ENCODE measurements at places on chromosomes 7 and 10. TPM values are rescaled to one million over a fixed set of nuclear protein-coding genes. Genes with fewer than 3 reads are reported as not detected.
A peak's percentile ranks its signal among the peaks of the same experiment; 100 is the strongest.

NPSR1 gene
- total RNA-seq = not detected

FGFBP3 gene
- total RNA-seq = 2.4 TPM

PLXNA4 gene
- 4.8 TPM for total RNA-seq

CHRM2 gene
- 7.5 TPM for total RNA-seq

TAC1 gene
- total RNA-seq = 0.48 TPM

COL17A1 gene
- 7.5 TPM for total RNA-seq

ANKRD61 gene
- not detected for total RNA-seq

NACAD gene
- 1.4 TPM for total RNA-seq

CRYGN gene
- not detected for total RNA-seq

PNLIPRP2 gene
- 21.1 TPM for total RNA-seq

HOXA5 gene
- total RNA-seq = 0.70 TPM

TMEM229A gene
- total RNA-seq = 0.17 TPM

BUB3 gene
- total RNA-seq = 113 TPM

GRCh38 chr7:14905764-14906163 is 3.2 kb upstream of the DGKB start:
- no peak for DNase-seq

- peak; percentile 26 for DNase-seq
Observed at GRCh38 chr7:120404042-120404441, 131.1 kb downstream of the KCND2 start.

DNA sequence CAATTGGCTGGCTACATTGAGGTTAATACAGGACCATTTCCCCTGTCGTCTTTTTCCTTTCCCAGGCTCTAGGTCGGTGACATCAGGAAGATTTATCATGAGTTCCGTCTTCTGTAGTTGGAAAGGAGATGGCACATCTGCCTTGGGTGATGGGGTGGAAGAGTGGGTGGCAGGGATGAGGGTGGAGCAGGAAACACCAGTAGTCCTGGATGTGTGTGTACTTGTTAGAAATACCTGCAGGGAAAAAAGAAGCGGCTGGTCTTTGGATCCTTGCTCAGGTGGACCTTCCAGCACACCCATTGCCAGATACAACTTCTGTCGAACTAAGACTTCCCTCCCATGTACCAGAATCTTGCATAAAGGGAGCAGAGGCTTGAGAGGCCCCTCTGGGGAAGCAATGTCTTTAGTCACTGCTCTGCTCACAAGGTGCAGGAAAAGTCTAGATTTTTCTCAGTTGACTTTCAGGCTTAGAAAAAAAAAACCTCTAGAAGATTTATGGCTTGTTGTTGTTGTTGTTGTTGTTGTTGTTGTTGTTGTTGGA is 516.8 kb upstream of the GALNT17 start:
- DNase-seq = no peak

DNA sequence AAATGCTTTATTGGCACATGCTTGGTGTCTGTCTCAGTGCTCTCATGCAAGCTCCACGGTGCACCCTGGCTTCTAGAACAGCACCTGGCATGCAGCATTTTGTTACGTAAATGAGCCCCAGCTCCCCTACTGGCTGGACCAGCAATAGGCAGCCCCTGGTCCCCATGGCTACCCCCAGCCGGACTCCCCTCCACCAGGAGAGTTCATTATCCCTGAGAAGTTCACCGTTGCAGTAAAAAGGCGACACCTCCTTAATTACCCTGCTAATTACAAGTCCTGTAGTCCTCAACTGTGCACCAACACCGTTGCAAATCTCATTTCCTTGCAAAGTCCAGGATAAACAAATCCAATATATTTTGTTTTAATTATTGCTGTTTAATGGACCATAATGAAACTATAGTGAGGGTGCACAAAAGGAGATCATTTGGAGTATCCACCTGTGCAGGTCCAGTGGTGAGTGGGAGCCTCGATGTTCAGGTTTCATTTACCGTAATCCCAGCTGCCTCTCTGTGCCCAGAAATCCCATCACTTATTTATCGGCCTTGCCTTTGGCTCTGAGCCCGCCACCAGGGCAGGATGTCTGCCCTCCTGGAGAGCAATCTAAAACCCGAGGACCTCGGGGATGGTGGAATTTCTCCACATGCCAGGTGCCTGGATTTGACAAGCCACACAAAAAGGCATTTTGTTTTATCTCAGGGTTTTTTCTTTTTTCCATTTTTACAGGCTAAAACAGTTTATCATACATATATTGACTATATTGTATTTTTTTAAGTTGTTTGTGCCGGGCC is 12.8 kb upstream of the DRGX start:
- DNase-seq = no peak

GRCh38 chr10:93600446-93601145 is 439 bp downstream of the RBP4 start:
- peak; percentile 73 for DNase-seq

- DNase-seq = no peak
Observed at GRCh38 chr7:129684777-129685176, 73.3 kb downstream of the NRF1 start.

DNA sequence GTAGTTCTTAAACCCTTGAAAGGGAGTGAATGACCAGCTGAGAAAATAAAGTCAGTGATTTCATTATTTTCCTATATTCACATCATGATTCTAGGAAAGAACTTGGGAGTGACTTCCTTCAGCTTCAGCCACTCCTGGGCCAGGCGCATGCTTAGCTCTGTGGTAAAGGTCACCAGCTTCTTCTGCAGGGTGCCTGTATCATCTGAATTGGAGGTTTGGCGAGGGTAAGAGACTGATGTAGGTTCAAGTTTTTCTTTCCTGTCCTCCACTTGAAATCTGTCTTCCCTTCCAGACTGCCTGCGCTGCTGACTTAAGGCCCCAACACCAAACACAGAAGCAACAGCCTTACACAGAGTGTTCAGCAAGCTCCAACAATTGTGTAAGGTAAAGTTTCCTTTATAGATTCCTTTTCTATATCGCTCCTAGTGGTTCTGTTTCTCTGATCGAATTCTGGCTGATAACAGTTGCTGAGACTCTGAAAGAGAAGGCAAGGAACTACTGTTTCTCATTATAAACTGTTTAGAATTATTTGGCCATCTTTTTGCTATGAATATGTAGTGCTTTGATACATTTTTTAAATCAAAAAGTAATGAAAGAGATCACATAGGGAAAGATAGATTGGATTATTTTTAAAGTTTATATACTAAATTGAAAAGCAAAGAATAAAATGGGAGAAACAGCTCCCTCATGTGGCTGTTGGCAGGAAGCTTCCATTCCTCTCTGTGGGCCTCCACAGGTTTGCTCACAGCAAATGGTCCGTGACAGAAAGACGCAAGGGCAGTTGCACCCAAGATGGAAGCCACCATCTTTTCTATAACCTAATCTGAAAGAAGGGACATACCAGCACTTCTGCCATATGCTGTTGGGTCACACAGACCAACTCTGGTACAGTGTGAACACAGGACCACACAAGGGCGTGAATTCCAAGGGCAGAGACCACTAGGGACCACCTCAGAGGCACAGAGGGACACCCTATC is 14.0 kb downstream of the GATAD1 start:
- DNase-seq = peak; percentile 63

GRCh38 chr10:77641788-77642397 is 4.3 kb upstream of the KCNMA1 start:
- DNase-seq = peak; percentile 91

DNA sequence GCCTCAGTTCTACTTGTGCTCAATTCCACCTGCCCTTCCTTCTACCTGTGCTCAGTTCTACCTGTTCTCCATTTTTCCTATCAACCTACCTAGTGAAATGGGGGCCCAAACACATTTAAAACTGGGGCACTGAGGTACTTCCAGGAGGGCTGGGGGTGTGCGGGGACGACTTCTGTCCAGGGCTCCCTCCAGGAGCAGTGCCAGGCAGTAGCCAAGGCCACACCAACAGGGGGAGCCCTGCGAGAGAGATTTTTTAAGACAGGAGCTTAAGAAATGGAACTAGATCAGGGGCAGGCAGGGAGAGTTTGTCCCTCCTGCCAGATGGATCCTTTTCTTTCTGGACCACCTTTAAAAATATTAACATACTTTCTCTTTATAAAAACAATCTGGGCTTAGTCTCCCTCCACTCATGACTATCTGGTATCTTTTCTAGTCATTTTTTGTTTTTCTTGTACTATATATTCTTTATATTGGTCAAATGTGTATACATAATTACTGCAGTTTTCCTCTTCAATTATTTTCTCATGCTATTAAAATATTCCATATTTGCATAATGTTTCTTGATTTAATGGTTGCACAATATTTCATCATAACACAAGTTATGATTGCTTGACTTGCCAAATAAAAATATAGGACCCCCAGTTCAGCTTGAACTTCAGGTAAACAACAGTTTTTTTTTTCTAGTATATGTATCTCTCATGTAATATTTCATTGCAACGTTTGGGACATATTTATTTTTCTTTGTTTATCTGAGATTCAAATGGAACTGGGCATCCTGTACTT is 47.3 kb upstream of the INSYN2A start:
- peak; percentile 48 for DNase-seq

- DNase-seq = no peak
Observed at GRCh38 chr7:154686305-154686704, 316.6 kb downstream of the PAXIP1 start.

DNA sequence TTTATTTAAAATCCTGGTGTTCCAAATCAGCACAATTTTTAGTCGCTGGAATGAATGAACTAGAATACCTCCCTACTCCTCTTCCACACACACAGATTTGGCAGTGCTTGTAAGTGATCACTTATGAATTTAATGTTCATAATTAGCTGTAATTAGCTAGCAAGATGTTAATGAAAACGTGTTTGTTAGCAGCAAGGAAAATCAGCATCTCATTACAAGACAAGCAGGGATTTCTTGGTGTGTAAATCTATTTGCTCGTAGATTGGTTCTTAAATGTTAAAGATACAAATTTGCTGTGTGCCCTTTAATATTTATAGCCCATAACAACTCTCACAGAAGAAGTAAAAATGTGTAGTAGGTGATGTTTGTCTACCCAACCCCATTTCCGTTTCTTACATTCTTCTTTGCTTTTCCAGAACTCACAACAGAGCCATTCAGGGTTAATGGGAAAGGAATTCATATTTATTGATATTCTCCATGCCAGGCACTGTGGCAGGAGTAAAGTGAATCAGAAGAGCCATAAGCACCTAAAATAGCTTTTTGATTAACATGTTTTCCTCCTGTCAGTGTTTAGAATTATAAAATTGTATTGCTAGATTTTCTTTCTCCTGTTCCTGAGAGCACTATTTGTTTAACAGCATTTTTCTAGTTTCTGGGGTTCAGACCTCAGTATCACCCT is 49.6 kb downstream of the SEMA3C start:
- no peak for DNase-seq

- no peak for DNase-seq
Observed at GRCh38 chr7:22137026-22137425, 191.3 kb upstream of the CDCA7L start.

- no peak for DNase-seq
Observed at GRCh38 chr10:94878649-94879048, 59.8 kb upstream of the CYP2C9 start.

DNA sequence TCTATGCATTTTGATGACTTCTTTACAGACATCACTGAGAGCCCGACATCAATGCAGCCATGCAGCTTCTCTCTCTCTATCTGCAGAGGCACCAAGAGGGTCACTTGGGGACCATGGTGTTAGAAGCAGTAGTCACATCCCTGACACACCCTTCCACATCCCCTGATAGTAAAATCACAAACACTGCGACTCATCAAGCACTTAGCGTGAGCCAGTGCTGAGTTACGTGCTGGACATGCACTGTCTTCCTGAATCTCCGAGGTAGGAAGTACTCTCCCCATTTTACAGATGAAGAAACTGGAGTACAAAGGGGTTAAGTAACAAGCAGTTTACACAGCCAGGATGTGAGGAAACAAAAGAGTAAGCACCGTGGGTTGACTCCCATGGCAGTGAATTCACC is 109.2 kb downstream of the OSBPL3 start:
- DNase-seq = no peak

DNA sequence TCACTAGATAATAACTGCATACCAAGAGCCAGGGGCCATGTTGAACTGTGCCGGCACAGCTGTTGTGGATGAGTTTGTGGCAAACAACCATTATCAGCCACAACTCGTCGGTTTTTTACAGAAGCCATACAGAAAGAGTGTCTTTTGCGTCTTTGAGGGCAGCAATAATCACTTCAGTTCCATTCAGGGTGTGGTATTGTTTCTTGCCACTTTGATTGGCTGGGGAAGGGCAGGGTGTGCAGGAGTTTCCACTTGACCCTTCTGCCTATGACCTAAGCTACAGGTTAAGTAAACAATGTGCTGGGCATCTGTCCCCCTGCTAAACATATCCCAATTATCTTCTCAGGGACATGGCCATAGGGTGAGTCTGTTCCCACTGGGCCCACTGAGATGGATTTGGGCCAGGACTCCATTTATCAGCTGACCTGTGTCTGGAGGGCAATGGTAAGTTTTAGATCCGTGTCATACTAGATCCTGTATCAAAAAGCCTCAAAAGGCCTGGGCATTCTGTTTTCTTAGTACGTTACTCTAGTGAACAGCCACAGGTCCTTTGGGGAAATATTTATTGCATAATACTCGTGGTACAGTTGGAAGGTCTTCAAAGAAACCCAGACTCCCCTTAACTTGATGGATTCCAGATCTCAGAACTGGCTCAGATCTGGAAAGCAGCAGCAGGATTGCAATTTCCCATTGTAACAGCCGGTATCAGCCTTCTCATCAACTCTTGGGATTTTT is 15.9 kb downstream of the ZNF3 start:
- DNase-seq = peak; percentile 60
